ENCODE measurements at places on chromosomes 7 and 10. TPM values are rescaled to one million over a fixed set of nuclear protein-coding genes. Genes with fewer than 3 reads are reported as not detected.

GRCh38 chr7:92244808-92245486, 767 bp downstream of the KRIT1 start:
- DNase-seq = no peak
- H3K36me3 ChIP-seq = peaks cover 35% of the 10 kb centered on the region
- peak overlapping the region; percentile 97 for H3K27ac ChIP-seq
- no peaks in the 10 kb centered on the region for H3K27me3 ChIP-seq

BAMBI gene
- total RNA-seq = 0.20 TPM

DNA sequence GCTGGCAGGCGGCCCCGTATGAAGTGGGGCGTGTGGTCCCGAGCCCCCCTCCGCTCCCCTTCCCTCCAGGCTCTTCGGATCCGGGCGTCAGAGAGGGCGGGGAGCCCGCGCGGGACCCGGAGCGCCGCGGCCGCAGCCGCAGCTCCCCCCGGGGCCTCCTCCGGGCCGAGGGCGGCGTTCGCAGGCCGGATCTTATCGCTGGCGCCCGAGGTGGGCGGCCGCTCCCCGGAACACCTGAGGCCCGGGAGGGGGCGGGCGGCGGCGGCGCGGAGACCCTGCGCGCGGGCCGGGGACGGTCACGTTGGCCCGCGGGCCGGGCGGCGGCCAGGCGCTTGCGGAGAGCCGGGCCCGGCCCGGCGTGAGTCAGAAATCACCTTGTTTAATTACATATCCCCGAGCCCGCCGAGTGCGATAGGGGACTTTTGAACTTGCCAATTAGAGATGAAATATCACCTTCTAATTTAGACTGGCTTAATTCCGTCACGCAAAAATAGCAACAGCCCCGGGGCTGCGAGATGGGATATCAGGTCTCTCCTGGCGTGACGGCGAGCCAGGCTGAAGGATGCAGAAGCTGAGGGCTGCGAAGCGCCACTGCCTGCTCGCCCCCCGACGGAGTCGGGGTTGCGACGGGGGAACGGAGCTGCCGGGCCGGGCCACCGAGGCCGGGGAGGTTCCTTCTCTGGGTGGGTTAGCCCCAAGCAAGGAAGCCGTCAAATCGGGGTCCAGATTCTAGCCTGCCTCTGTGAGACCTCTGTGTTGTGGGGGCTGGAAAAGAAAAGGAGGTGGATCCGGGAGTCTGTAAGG, 43.4 kb downstream of the LDB3 start:
- peak overlapping the region; percentile 79 for H3K4me3 ChIP-seq
- peak overlapping the region; percentile 80 for H3K27ac ChIP-seq
- peaks cover 15% of the 10 kb centered on the region for H3K4me1 ChIP-seq
- H3K27me3 ChIP-seq = no peaks in the 10 kb centered on the region
- no peaks in the 10 kb centered on the region for H3K36me3 ChIP-seq
- DNase-seq = peak; percentile 57

DNA sequence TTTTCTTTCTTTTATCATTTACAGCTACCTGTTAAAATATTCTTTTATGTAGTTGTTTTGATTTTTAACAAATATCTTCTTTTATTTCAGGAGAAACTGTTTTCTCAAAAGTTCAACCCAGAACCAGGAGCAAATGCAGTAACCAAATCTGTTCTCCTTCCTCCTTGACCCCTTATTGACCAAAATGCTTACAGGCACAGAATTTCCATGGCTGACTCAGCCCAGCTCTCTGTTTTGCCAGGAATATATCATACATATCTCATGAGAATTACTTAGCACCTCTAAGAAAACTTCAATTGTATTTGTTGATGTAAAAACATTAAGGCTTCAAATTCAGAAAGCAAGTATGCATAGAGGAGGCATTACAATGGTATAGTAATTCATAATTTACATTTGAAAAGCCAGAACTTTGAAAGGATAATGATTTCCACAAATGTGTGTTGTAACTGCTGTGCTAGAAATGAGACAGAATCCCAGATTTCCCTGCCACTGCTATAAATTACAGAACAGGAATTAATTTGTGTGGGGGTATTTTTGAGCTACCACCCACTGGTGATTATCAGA, 2.2 kb downstream of the GSAP start:
- no peak overlapping the region for H3K4me3 ChIP-seq
- DNase-seq = no peak
- no peak overlapping the region for H3K27ac ChIP-seq
- H3K36me3 ChIP-seq = no peaks in the 10 kb centered on the region
- H3K27me3 ChIP-seq = peaks cover 14% of the 10 kb centered on the region
- peaks cover 24% of the 10 kb centered on the region for H3K4me1 ChIP-seq

- peaks cover 1% of the 10 kb centered on the region for H3K27me3 ChIP-seq
- no peak overlapping the region for H3K27ac ChIP-seq
- H3K4me1 ChIP-seq = peaks cover 5% of the 10 kb centered on the region
- no peak for DNase-seq
Measured at GRCh38 chr7:66500087-66500486, 128.6 kb upstream of the KCTD7 start.

DNA sequence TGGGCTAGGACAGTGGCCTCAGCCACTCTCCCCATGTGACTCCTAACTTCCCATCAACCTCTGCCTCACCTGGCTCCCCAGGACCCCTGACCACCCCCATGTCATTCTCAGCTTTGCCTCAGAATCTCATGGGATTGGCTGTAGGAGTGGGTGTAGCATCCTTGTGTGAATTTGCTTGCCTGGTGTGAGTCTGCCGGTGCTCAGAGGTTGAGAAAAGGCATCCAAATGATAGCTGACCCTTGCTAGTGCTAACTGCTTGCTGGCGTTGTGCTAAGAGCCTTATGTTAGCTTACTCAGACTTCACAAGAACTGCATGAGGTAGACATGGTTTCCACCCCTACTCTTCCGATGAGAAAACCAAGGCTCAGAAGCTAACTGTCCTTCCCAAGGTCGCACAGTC, 74.2 kb downstream of the COL13A1 start:
- no peak overlapping the region for H3K4me3 ChIP-seq
- peaks cover 10% of the 10 kb centered on the region for H3K27me3 ChIP-seq
- no peak for DNase-seq
- no peaks in the 10 kb centered on the region for H3K36me3 ChIP-seq
- no peak overlapping the region for H3K27ac ChIP-seq

COL17A1 gene
- not detected for total RNA-seq

DNA sequence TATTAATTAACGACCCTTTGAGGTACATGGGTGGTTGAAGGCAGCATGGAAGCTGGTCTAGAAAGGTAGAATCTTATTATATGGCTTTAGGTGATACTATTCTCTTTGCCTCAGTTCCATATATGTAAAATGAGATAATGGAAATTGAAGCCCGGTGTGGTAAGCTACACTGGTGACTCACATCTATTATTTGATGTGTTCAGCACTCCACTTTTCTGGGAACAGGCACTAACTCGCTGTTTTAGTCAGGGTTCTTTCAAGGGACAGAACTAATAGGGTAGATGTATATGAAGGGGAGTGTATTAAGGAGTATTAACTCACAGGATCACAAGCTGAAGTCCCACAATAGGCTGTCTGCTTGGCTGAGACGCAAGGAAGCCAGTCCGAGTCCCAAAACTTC, 4.4 kb upstream of the TRUB1 start:
- peaks cover 10% of the 10 kb centered on the region for H3K36me3 ChIP-seq
- no peak for DNase-seq
- no peaks in the 10 kb centered on the region for H3K27me3 ChIP-seq
- no peak overlapping the region for H3K4me3 ChIP-seq
- no peak overlapping the region for H3K27ac ChIP-seq
- H3K4me1 ChIP-seq = peaks cover 19% of the 10 kb centered on the region

- H3K4me1 ChIP-seq = peaks cover 8% of the 10 kb centered on the region
- no peak overlapping the region for H3K27ac ChIP-seq
- no peaks in the 10 kb centered on the region for H3K36me3 ChIP-seq
- H3K4me3 ChIP-seq = no peak overlapping the region
Measured at GRCh38 chr10:774223-774622, 84.8 kb upstream of the DIP2C start.

DNA sequence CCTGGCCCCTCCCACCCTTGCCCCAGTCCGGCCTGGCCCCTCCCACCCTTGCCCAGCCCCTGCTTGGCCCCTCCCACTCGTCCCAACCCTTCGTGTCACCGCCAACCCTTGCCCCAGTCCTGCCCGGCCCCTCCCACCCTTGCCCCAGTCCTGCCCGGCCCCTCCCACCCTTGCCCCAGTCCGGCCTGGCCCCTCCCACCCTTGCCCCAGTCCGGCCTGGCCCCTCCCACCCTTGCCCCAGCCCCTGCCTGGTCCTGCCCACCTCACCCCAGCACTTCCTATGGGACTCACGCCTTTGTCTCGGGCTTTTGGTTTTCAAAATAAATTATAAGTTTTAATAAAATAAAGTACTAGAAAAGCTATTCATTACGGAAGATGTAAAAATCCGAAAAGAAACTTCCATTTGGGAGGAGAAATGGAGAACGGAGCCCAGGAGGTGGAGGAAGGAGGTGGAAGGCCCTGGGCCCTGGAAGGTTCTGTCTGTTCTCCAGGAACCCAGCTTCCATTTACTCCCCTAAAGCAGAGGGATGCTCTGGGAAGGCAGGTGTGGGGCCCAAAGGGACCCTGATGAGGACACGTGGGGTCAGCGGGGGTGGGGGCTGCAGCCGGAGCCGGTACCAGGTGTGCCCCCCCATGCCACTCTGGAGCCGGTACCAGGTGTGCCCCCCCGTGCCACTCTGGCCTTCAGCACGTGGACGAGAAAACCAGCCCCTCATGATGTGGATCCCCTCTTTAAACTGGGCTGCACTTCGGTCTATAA, 52.2 kb downstream of the PWWP2B start:
- H3K36me3 ChIP-seq = no peaks in the 10 kb centered on the region
- H3K4me3 ChIP-seq = no peak overlapping the region
- DNase-seq = no peak
- no peak overlapping the region for H3K27ac ChIP-seq
- peaks cover 47% of the 10 kb centered on the region for H3K4me1 ChIP-seq

EGFR gene
- total RNA-seq = not detected

OPN4 gene
- total RNA-seq = not detected

DNA sequence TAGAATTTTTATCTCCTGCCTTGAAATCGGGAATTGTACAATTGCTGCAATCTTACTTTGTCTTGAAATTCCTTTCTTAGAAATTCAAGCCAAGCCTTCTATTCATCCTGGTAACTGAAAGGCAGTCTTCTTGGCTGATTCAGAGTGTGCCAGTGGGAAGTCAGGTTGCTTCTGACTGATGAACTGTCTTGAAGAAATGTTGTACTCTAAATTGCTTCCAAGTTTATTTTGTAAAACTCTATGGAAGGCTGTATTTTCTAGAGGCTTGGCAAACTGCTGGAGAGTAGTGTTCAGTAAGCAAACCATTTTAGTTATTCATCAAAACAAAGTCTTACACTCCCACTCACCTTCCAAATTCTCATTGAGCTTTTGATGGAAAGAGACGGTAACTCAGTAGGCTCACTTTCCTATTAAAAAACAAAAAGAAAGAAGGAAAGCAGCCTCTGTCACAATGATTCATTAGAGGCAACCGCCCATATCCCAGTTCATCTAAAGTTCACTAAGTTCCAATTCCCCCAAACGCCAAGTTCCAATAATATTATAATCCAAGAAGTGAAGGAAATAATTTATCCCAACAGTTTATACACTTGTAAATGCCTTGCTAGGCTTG, 187.9 kb upstream of the MALRD1 start:
- no peaks in the 10 kb centered on the region for H3K27me3 ChIP-seq
- no peaks in the 10 kb centered on the region for H3K36me3 ChIP-seq
- H3K4me1 ChIP-seq = no peaks in the 10 kb centered on the region
- DNase-seq = no peak

DNA sequence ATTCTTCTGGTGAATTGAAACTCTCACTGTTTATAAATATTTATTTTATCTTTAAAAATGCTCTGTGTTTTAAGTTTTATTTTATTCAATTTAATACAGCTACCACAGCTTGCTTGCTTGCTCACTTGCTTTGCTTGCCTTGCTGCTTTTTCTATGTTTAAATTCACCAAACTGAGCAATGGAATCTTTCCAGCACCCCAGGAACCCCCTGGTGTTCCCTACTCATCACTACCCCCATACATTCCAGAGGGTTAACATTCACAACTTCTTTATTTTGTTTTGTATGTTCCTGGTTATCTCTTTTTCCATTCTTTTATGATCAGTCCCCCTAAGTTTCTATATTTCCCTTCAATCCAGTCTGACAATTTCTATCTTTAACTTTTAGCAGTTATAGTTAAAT, 166.5 kb upstream of the COL1A2 start:
- H3K4me1 ChIP-seq = no peaks in the 10 kb centered on the region
- no peak overlapping the region for H3K27ac ChIP-seq

DNA sequence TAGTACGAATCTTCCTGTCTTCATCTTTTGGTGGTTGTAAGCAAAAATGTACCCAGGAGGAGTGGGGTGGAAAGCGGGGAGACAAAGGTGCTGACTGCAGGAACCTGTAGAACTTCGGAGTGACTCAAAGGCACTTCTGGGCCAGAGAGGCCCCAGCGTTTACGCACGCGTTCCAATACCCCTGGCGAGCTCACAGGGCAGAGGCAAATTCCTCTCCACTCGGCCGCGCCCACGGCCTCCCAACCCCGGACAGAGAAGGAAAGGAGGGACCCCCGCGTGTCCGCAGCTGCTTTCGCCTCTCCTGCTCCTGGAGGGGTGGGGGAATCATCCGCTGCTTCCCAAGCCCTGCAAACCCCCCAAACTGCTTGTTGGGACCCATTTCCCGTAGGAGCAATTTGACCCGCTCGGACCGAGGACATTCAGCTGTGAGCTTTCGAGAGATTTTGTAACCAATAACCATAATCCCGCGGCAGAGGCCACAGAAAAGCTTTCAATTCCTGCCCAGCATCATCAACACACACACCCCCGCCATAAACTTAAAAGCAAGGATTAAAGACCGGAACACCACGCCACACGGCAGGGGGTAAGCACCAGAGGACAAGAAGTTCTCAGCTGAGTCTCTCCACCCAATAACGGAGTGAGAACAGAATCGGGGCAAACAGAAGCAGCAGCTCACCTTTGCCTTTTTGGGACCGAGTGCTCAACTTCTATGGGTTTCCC, 2.3 kb downstream of the IGF2BP3 start:
- peaks cover 79% of the 10 kb centered on the region for H3K27me3 ChIP-seq
- peaks cover 38% of the 10 kb centered on the region for H3K4me1 ChIP-seq
- H3K36me3 ChIP-seq = no peaks in the 10 kb centered on the region
- H3K27ac ChIP-seq = no peak overlapping the region

OPN1SW gene
- total RNA-seq = not detected

RGR gene
- total RNA-seq = not detected

GRCh38 chr10:77609781-77610272, 27.8 kb downstream of the KCNMA1 start:
- no peak for DNase-seq
- no peaks in the 10 kb centered on the region for H3K36me3 ChIP-seq
- no peaks in the 10 kb centered on the region for H3K4me1 ChIP-seq
- no peak overlapping the region for H3K27ac ChIP-seq
- H3K27me3 ChIP-seq = peaks cover 4% of the 10 kb centered on the region

GRCh38 chr10:96238646-96239623, 32.4 kb downstream of the BLNK start:
- no peaks in the 10 kb centered on the region for H3K36me3 ChIP-seq
- peaks cover 25% of the 10 kb centered on the region for H3K27me3 ChIP-seq
- H3K27ac ChIP-seq = no peak overlapping the region
- no peak overlapping the region for H3K4me3 ChIP-seq

GRCh38 chr10:61047788-61048560, 104.0 kb upstream of the RHOBTB1 start:
- no peaks in the 10 kb centered on the region for H3K4me1 ChIP-seq
- no peak for DNase-seq
- no peak overlapping the region for H3K27ac ChIP-seq
- H3K27me3 ChIP-seq = no peaks in the 10 kb centered on the region
- H3K36me3 ChIP-seq = no peaks in the 10 kb centered on the region
